ENCODE measurements at places on chromosomes 5 and 9. TPM values are rescaled to one million over a fixed set of nuclear protein-coding genes. Genes with fewer than 3 reads are reported as not detected.

The ROPN1L gene
- 1.2 TPM for total RNA-seq

The PCDHA4 gene
- 12.2 TPM for total RNA-seq

DNA sequence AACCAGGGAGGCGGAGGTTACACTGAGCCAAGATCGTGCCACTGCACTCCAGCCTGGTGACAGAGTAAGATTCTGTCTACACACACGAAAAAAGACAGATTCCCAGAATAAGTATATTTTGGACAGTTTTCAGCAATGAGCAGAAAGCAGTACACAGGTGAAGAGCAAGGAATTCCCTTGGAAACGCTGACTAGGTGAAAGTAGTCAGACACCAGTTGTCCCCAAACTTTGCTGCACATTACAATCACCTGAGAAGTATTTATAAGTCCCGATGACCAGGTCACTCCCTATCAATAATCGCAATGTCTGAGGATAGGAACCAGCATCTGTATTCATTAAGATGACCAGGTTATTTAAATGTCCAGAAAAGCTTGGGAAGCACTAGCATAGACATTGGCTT, 78.3 kb downstream of the CPLANE1 start:
- DNase-seq: no peak

GRCh38 chr5:61273279-61273975, 58.6 kb upstream of the ZSWIM6 start:
- no peak for DNase-seq

DNA sequence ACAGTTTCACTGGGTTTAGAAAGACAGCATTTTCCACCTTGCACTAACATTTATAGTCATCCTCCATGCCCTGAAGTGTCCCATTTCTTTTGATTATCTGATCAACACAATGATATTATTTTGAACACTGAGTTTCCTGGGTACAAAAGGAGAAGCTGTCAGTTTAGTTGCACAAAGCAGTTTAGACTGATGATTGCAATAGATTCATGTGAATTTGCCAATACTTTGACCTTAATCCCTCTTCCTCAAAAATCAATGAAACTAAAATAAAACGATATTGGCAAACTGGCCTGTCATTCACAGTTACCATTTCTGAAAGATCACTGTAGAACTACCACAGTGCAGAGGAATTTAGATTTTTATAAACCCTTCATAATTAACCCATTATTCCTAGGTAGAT, 34.2 kb upstream of the RASGRF2 start:
- no peak for DNase-seq

The IL9 gene
- not detected for total RNA-seq

DNA sequence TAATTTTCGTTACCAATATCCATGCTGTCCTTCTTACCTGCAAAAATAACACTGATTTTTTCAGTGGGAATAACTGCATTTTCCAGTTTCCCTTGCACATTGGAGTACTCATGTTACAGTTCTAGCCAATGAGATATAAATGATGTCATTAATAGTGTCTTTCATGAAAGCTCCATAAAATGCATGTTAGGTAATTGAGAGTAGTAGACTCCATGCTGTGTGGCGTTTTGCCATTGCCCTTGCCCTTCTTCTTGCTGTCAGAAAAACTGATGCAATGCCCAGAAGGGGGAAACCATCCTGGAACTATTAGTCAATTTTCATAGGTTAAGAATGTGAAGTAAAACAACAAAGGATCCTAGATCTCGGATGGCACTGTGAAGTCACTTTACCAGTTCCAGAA, 1765.3 kb downstream of the EFNA5 start:
- no peak for DNase-seq

DNA sequence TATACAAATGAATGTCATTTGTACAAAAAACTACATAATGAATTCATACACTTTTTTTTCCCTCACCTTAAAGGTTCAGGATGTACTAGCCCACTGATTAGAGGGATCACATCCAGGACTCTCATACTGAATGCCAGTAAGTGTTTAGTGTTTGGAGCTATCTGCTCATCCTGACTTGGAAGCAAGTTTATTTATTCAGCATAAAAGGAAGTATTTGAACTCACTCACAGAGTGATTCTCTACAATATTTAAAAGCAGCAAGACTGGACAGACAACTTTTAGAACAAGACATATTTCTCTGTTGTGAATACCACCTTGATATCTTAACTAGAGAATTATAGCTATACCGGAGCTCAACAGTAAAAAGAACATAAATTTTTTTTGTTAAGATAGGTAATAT, 14.8 kb upstream of the IQGAP2 start:
- no peak for DNase-seq

The KIAA0825 gene
- total RNA-seq: 41.2 TPM

DNA sequence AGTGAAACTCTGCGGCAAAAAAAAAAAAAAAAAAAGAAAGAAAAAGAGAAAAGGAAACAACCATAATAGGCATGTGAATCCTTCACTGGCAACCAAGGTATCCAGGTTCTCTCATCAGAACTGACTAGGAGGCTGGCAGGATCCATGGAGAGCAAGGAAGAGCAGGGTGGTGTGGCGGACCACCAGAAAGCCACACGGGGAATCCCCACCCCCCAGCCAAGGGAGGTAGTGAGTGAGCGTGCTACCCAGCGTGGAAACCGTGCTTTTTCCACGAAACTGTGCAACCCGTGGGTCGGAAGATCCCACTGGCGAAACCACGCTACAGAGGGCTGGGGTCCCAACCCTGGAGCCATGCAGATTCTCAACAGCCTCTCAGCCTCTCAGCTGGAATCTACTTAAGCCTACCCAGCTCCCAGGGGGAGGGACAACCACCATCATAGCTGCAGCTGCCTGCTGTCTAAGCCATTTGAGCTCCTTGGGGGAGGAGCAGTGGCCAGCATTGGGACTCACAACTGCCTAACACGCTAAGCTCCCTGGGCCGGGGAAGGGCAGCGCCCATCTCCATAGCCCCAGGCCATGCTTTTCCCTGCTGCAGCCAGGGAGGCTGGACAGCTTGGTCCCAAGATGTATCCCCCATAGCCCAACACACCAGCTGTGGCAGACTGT, 91.6 kb downstream of the PRELID2 start:
- DNase-seq: no peak

DNA sequence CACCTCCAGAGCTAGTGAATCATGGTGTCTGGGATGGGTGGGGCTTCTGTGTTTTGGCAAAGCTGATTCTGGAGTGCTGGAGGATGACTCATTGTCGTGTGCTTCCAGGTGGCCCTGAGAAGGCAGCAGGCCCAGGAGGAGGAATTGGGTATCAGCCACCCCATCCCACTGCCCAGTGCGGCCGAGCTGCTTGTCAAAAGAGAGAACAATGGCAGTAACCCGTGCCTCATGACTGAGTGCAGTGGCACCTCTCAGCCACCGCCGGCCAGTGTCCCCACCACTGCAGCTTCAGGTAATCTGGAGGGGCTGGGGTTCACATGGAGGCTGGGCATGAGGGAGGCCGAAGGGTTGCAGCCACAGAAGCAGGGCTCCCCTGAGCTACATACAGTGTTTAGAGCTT, 5.4 kb downstream of the DMRT1 start:
- DNase-seq: no peak

The CFAP90 gene
- total RNA-seq: 4.5 TPM
